D721Med (cell line): ENCODE measurements at places on chromosomes 1 and 21.

DNA sequence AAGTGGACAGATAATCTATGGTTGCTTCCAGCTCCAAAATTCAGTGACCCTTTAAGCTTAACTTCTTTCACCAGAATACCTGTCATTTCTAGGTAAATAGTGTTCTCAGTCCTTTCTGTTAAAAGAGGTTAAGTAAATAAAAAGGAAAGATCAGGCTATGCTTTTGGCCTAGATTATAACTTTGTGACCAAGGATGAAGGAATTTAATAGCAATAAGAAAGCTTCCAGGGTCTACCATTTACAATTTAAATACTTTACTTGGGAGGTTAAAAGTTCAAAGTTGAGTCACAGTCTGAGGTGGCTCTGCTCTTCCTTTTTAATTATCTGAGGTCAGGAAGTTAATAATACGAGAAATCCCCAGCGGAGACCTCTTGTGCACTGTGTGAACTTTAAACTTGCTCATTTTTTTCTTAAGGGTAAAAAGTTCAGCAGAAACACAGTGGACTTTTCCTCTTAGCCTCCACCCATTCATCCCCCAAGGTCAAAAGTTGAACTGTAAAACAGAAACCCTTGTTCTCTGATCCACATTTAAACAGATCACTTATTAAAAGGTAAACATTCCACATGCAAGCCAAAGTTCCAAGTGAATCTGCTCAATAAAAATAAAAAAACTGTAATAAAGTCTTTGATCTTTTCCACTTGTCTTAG is 187.1 kb downstream of the NRIP1 start:
- DNase-seq: no peak

GRCh38 chr1:14800500-14801076 is 202.1 kb downstream of the KAZN start:
- DNase-seq: no peak

- DNase-seq: no peak
These were observed 33.5 kb upstream of the TTC34 start for GRCh38 chr1:2834741-2835564.

DNA sequence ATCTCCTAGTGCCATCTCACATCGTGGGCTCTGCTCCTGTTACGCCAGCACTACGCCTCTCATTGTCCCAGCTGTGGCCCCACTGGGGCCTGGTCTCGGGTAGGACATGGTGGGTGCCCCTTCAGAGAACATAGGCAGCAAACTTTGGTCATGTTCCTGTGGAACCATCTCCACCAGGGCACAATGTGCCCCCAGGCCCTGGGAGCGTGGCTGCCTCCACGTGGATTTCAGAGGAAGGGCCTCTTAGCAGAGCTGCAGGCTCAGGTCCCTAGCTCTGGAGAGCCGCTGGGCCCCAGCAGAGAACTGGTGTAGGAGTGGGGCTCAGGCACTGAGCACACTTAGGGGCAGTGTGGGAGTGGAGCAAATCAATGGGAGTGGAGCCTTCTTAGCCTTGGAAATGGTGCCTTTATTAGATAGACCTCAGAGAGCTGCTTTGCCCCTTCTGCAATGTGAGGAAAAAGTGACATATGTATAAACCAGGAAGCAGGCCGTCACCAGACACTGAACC is 460.0 kb downstream of the NCAM2 start:
- no peak for DNase-seq

DNA sequence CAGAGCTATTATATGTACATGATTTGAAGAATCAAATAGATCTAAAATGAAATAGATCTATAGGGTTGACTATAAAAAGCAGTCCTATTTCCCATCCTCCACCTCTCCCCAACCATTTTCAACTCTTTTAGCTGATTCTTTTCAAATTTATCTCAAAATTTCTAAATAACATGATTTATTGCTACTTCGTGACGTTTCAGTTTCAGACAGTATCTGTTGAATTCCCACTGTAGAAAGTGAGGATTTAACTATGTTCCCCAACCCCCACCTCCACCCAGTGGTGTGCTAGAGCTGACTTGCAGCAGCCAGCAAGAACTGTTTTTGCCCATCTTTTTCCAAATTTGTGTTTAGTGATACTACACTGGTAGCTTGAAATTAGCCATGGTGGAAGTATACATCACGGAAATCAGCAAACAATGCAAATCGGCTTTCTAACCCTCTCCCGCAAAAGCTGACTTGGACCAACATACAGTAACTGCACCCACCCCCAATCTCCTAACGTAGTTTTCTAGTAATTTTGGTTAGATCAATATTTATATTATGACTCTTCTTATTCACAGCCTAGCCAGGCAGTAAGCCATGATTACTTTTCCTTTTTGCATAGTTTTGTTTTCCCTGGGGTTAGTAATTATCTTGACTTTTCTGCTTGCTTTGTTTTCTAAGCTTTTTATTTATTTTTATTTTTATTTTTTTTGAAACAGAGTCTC is 10.9 kb downstream of the SEMA4A start:
- DNase-seq: no peak

GRCh38 chr1:115233598-115233997 is 104.5 kb downstream of the NGF start:
- DNase-seq: no peak

- peak; percentile 77 for DNase-seq
These were observed 16.4 kb upstream of the NFASC start for GRCh38 chr1:204854286-204854685.

DNA sequence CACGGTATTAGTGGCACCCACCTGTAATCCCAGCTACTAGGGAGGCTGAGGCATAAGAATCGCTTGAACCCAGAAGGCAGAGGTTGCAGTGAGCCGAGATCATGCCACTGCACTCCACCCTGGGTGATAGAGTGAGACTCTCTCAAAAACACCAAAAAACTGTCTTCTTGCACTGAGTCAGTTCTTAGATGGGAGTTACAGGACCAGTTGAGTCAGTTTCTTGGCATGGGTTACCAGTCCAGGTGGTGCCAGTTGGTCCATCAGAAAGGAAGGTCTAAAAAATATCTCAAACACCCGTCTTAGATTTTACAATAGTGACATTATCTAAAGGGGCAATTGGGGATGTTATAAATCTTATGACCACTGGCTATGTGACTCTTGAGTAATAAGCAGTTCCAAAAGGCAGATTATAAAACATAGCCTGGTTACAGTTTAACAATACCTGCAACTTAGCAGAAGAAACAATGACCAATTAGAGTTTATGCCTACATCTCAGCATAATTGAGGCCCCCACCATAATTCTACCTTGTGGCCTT is 206.9 kb upstream of the FGGY start:
- no peak for DNase-seq

- DNase-seq: no peak
These were observed 34.9 kb upstream of the IVNS1ABP start for GRCh38 chr1:185351734-185352466.

- no peak for DNase-seq
These were observed 1.3 kb downstream of the ARL8A start for GRCh38 chr1:202143011-202143767.
